ENCODE measurements at places on chromosomes 12 and 14. TPM values are rescaled to one million over a fixed set of nuclear protein-coding genes. Genes with fewer than 3 reads are reported as not detected.

REP15 gene
- total RNA-seq: 0.25 TPM

C12orf50 gene
- total RNA-seq: not detected

DNA sequence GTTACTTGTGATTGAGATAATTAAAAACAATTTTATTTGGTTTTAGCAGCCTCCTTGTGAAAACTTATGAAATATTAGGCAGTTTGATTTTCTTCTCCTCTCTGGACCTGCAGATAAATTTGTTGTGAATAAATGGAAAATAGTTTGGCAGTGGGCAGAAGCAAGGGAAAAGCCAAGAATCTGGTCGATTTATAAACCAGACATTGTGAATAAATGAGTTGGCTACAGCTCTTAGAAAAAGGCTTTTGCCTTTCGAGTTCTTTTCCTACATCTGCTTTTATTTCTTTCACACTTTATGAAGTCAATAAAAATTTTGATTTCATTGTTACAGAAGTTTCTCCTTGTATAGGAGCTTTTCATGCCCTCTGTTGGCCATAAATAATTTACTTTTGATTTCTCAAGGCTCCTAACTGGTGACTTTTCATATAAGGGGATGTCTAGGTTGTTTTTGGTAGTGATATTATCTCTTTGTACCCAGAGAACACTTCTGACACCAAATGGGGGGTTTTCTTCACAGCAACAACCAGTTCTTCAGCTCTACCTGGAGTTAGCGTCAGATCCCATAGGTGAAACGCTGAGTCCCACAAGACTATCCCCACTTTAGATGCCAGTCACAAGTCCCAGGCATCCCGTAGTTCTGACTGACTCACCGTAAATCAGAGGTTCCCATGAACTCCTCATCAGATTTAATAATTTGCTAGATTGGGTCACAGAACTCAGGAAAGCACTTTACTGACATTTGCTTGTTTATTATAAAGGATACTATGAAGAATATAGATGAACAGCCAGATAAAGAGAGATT lies 136.5 kb upstream of the DNM1L start:
- H3K36me3 ChIP-seq: no peaks in the 10 kb centered on the region
- no peaks in the 10 kb centered on the region for H3K4me1 ChIP-seq
- DNase-seq: no peak
- no peak overlapping the region for H3K4me3 ChIP-seq
- peaks cover 8% of the 10 kb centered on the region for H3K27me3 ChIP-seq

GRCh38 chr14:48125654-48126053 lies 450.2 kb upstream of the MDGA2 start:
- H3K36me3 ChIP-seq: no peaks in the 10 kb centered on the region
- H3K4me1 ChIP-seq: no peaks in the 10 kb centered on the region
- no peaks in the 10 kb centered on the region for H3K27me3 ChIP-seq
- DNase-seq: no peak

- no peak overlapping the region for H3K4me3 ChIP-seq
- no peak for DNase-seq
- H3K27me3 ChIP-seq: no peaks in the 10 kb centered on the region
- peaks cover 67% of the 10 kb centered on the region for H3K36me3 ChIP-seq
- H3K4me1 ChIP-seq: no peaks in the 10 kb centered on the region
Observed at GRCh38 chr12:132723015-132723763, 12.5 kb downstream of the PGAM5 start.
